ENCODE measurements at places on chromosomes 7 and 10.

DNA sequence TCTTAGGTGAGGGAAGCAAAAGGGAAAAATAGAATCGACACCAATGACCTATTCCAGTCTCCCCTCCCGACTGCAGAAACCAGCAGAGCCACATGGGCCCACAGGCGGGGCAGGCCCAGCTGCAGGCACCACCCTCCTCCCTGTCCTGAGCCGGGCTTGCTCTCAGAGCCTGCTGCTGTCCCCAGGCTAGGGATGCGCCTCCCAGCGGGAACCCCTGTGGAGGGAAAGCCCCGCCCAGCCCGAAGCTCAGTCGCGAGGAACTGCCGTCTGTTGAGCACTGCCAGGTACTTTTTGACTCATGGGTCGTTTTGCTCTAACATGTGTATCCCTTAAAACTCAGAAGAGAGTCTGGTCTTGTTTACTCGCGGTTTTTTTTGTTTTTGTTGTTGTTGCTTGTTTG is 124.5 kb upstream of the RET start:
- DNase-seq = no peak

- DNase-seq = no peak
Observed at GRCh38 chr10:21638681-21639080, 104.6 kb downstream of the MLLT10 start.

DNA sequence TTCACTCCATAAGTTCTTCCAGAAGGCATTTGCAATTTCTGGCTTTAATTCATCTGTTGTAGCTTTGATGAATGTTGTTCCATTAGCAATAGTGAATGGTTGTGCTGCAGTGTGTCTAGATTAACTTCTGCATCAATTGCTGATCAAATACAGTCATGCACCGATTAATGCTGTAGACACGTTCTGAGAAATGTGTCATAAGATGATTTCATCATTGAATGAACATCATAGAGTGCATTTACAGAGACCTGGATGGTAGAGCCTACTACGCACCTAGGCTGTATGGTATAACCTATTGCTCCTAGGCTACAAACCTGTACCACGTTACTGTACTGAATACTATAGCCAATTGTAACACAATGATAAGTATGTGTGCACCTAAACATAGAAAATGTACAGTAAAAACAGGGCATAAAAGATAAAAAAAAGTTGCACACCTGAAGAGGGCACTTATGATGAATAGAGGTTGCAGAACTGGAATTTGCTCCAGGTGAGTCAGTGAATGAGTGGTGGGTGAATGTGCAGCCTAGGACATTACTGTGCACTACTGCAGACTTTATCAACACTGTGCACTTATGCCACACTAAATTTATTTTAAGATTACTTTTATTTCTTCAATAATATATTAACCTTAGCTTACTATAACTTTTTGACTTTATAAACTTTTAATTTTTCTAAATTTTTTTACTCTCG is 170.7 kb downstream of the HERPUD2 start:
- DNase-seq = no peak

GRCh38 chr7:8291397-8292141 is 29.6 kb upstream of the ICA1 start:
- DNase-seq = no peak

DNA sequence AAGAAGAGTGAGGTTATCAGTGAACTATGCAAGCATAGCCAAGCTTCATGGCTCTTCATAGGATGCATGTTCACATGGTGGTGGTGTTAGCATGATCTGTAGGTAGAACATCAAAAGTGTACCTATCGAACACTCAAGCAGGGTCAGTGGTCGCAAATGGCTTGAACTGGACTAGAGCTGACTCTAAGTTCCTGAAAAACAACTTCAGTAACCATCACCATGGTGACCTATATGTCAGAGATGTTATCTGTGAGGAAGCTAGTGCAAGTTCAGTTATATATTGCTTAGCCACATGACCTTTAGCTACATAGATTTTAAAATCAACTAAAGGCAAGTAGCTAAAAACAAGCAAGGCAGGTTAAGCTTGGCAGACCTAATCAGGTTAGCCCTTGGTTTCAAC is 163.1 kb upstream of the AGR3 start:
- DNase-seq = no peak

- no peak for DNase-seq
Observed at GRCh38 chr10:67088036-67088435, 162.2 kb downstream of the LRRTM3 start.

GRCh38 chr10:130230611-130231010 is 94.4 kb downstream of the GLRX3 start:
- no peak for DNase-seq

DNA sequence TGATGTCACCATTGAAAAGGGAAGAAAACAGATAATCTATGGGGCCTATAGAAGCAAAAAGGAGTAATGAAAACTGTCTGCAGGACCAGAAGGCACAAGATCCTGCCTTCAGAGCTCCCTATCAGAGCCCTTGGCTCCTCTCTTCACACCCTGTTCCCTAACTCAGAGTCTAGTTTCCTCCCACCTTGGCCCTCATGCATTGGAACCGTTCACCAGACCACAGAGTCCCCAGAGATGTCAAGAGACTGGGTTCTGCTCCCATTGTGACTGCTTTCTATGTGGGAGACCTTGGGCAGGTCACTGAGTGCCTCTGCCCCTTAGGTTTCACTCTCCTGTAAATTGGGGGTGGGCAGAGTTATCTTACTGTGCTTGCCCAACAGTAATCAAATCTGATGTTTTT is 80.1 kb upstream of the RPA3 start:
- no peak for DNase-seq

DNA sequence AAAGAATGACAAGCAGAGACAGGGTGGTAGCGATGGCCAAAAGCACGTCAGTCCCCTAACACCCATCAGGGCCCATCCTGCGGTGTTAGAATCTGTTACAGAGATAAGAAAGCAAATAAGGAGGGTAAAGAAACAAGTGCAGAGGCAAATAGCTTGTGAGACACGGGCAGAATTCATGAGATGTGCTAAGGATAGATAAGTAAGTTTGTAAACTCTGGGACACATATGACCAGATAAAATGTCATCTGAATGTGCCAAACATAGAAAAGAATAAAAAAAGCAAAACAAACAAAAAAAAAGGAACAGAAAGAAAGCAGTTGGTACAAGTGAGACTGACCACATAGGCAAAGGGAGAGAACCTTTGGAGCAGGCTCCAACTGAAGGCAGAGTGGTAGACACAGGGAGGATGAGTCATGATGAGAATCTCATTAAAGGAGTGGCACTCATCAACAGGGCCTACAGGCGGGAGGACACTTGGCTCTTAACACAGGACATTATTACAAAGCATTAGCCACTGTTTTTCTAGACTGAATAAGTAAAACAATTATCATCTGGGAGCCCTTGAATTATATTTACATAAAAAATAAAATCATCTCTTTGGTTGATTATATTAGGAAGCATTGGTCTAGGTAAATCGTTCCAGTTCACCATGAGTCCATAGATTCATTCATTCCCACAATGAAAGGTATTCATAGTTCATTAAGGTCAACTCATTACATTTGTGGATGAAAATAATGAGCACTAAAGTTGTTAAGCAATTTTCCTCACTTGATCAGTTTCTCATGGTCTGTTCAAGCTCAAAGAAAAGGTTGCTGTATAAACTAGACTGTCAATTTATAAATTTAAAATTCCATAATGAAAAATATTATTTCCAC is 21.5 kb upstream of the EPHB6 start:
- no peak for DNase-seq

DNA sequence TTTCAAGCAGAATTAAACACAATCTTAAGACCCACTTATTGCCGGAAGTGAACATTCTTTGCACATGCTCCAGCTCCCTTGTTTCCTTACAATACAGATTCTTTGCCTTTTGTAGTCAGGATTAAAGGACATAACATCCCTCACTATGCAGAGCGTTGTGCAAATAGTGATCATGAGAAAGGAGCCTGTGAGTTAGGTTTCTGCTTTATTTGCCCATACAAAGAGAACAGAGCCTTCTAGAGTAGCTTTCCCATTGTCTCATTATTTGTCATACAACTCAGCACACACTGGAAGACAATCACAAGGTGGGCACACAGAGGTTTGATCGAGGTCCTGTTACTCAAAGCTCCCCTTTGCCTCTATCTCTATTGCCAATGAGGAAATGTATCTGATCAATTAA is 48.2 kb upstream of the WDR11 start:
- DNase-seq = no peak

GRCh38 chr10:129445436-129446182 is 21.4 kb upstream of the MGMT start:
- DNase-seq = no peak

DNA sequence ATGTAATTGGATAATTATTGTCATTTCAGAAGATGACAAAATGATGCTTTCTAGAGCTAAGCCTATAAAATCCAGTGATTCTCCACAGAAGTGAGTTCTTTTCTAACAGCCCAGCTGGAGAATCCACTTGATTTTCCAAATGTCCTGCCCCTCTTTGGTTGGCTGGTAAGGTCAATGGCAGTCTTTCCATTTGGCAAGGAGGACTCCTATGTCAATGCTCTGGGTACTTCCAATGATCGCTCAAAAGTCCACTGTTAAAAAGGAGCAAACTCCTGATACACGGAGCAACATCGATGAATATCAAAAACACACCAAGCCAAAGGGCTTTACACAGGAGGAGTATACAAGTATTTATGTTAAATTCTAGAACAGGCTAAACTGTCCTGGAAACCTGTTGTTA is 57.8 kb downstream of the STK17A start:
- no peak for DNase-seq

DNA sequence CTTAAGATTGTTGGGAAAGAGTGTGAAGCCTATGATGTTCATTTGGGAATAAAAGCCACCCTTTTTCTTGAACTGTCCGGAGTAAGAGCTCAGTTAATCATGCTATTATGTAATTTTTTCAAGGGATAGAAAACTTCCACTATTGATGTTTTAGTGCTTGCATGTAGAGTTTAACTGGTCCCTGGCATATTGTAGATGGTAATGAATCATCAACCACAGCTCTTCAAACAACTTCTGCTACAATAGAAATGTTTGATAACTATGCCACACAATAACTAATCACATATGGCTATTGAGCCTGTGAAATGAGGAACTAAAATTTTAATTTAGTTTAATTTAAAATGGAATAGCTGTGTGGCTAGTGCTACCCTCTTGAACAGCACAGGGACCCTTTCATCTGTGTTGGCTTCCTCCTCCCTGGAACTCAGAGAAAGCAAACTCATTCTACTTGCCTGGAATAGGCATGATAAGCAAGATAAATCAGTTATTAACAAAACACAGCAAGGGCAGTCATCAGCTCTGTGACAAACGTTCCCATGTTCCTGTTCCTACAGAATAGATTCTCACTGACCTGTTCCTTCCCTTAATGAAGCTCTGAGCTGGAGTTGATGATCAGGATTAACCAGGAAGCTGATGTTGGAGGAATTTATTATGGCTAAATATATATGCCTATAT is 4.9 kb upstream of the SRI start:
- DNase-seq = no peak

DNA sequence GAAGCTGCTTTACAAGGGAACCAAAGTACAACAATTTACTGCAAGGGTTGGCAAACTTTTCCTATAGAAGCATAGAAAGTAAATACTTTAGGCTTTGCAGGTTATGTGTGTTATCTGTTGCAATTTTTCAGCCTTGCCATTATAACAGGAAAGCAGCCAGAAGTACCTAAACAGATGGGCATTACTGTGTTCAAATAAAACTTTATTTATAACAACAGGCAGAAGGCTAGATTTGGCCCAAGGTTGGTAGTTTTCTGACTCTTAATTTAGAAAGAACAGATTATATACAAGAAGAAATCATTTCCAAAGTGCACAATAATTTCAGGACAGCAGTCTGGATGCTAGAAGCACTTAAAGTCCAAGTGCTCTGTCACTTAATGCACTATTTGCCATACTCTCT is 307.1 kb downstream of the ANKRD7 start:
- DNase-seq = no peak

GRCh38 chr10:35992107-35992506 is 350.0 kb upstream of the FZD8 start:
- no peak for DNase-seq

GRCh38 chr10:78658645-78659597 is 409.8 kb upstream of the ZMIZ1 start:
- DNase-seq = no peak

DNA sequence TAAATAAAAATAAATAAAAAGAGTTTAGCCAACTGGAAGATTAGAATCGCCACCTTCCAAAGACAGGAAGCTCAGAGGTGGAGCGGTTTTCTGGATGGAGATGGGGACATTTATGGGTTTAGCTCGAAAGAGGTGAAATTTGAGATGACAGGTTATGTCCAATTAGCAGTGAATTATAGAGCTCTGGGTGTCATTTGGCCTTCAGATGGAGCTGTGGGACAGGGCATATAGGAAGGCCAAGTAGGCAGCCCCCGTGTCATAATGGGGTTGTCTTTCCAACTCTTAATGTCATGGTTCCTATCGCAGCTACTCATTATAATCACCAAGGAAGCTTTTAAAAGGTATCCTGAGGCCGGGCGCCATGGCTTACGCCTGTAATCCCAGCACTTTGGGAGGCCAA is 21.0 kb upstream of the EEPD1 start:
- no peak for DNase-seq

DNA sequence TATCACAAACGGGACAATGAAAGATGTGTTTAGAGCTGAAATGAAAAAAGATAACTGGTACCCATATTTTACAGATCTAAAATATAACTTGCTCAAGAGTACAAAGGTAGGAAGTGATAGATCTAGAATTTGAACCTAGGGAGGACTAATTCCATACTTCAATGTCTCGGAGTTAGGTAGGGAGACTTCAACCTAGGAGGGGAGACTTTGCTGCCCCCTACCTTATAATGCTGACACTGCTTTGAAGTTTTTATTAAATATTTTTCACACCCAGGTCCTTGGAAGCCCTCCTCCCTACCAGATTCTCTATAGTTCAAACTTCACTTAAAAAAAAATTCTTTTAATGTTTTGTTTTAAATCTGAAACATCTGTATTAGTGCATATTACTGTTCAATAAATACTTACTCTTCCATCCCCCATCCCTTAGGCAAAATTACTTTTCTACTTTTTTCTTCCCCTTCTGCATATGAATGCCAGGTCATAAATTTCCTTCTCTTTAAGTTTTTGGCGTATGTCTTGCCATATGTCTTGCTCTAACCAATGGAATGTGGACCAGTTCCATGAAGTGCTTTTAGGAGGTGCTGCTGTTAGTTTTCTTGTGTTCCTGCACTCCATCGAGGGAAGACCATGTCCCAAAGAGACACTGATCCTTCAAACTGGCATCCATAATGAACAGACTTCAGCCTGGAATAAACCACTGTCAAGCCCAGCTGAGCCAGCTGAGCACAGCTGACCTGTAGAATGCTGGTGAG is 57.8 kb downstream of the MICU1 start:
- no peak for DNase-seq

- no peak for DNase-seq
Observed at GRCh38 chr10:58837826-58838225, 325.2 kb downstream of the BICC1 start.

DNA sequence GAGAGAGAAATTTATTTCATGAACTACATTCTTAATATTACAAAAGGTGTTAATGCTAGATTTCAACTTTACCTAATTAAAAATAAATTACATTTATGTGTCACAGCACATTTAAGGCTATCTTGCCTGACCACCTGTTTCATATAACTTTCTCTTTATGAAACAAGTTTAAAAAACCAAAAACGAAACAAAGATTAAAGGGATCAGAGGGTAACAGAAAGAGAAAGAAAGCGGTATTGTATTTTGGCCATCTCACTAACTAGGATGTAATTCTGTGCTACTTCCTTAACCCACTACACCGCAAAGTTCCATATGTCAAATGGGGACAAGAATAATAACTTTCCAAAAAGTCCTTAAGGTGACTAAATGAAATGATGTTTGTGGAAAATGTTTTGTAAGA is 6.3 kb upstream of the RHOBTB1 start:
- DNase-seq = no peak

- DNase-seq = no peak
Observed at GRCh38 chr7:37393476-37393875, 55.2 kb downstream of the ELMO1 start.

GRCh38 chr7:366161-366803 is 76.3 kb downstream of the FOXL3 start:
- DNase-seq = no peak
